Activated T-cell treated with anti-CD3 and anti-CD28 coated beads, Interleukin-2, amount 50 U/mL, for 24 hours (primary cell): ENCODE measurements at places on chromosomes 12 and 14.

- no peak for DNase-seq
Observed at GRCh38 chr12:95547522-95548055, 3.7 kb downstream of the USP44 start.

- DNase-seq = no peak
Observed at GRCh38 chr12:107318556-107318805, 225.1 kb upstream of the CRY1 start.

- no peak for DNase-seq
Observed at GRCh38 chr14:76923431-76924370, 97.5 kb downstream of the LRRC74A start.

- no peak for DNase-seq
Observed at GRCh38 chr14:28653521-28653920, 113.1 kb upstream of the FOXG1 start.

DNA sequence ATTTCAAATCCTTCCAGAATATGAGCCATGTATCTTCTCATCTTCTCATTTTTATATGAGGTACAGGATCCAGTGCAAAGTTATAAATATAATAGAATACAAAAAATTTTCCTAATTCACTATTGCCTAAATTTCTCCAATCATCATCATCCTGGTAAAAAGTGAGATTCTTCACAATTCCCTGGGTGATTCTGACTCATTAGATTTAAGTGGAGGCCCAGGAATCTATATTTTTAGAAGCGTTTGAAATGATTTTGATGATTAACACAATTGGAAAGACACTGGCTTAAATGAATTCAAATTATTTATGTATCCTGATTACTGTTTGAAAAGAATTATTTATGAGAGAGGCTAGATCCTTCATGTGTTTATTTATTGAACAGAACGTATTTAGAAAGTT, 380.3 kb upstream of the PDE3A start:
- DNase-seq = no peak

DNA sequence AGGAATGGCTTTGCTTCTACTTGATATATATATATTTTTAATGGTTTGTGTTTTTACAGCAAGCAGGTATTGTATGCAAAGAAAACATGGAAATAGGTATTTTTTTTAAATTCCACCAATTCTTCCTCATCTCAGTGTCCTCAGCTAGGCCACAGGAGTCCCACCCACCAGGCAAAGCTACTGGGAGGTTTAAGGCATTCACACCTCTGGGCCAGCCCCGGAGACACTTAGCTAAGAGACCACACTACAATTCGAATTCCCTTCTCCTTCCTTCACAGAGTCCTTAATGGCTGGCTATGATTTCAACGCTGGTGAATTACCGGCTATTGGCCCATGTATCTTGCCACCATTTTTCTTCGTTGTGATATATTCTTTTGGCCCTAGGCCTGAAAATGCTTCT, 71.4 kb downstream of the SLC15A4 start:
- DNase-seq = no peak

GRCh38 chr12:112887550-112887949, 19.2 kb upstream of the OAS1 start:
- no peak for DNase-seq

GRCh38 chr12:68043435-68043834, 54.2 kb downstream of the IFNG-AS1 start:
- no peak for DNase-seq

DNA sequence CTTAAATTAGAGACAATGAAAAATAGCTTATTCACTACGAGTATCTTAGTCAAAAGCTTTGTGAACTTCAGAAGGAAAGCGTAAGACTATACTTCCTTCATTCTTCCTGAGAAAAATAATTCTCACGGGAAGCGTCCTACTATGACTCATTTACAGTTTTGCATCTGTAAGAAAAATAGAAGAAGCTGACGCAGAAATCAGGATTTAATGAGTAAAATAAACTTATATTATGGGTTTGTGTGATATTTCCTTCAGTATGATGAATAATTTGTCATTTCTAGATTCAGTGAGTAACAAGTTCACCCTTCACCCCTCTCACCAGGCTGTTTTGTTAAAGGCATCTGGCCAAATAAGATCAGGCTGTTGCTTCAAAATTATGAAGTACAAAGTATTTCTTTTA, 17.8 kb upstream of the PDE3A start:
- DNase-seq = no peak

DNA sequence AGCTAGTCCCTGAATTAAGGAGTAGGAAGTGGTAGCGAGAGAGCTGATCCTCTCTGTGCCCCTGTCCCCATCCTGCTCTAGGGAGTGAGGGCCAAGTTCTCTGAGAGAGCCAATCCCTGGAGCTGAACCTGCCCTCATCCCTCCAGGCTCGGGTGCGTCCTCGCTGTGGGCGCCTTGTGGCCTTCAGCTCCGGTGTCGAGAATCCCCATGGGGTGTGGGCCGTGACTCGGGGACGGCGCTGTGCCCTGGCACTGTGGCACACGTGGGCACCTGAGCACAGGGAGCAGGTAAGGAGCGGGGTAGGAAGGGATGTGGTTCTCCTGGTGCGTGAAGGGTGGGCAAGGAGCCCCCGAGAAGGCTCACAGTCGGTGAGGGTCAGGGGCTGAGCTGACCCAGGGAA, 1.9 kb upstream of the GNB3 start:
- no peak for DNase-seq

DNA sequence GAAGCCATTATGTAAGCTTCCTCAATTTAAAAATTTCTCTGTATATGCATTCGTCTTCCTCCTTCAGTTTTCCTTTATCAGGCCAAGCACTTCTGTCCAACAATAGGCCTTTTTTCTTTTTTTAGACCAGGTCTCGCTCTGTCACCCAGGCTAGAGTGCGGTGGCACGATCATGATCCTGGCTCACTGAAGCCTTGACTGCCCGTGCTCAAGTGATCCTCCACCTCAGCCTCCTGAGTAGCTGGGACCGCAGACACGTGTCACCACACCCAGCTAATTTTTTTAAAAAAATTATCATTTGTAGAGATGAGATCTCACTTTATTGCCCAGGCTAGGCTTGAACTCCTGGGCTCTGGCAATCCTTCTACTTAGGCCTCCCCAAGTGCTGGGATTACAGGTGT, 25.8 kb downstream of the TAOK3 start:
- DNase-seq = no peak

DNA sequence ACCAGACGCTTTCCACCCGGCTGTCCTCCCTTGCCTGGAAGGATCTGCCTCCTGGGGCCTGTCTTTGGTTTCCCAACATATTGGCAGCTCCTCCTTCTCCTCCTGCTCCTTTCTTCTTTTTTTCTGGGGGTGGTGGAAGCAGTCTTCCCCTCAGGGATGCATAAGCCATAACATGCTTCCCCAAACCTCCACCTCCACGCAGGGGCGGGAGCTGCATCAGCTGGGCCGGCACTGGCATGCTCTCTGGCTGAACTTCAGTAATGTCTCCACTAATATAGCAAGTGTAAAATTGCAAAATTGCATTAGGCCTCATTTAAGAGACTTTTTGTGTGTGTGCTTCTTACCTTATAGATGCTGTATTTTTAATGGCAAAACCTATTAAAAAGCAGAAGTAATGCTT, 58.6 kb downstream of the GLT1D1 start:
- no peak for DNase-seq

DNA sequence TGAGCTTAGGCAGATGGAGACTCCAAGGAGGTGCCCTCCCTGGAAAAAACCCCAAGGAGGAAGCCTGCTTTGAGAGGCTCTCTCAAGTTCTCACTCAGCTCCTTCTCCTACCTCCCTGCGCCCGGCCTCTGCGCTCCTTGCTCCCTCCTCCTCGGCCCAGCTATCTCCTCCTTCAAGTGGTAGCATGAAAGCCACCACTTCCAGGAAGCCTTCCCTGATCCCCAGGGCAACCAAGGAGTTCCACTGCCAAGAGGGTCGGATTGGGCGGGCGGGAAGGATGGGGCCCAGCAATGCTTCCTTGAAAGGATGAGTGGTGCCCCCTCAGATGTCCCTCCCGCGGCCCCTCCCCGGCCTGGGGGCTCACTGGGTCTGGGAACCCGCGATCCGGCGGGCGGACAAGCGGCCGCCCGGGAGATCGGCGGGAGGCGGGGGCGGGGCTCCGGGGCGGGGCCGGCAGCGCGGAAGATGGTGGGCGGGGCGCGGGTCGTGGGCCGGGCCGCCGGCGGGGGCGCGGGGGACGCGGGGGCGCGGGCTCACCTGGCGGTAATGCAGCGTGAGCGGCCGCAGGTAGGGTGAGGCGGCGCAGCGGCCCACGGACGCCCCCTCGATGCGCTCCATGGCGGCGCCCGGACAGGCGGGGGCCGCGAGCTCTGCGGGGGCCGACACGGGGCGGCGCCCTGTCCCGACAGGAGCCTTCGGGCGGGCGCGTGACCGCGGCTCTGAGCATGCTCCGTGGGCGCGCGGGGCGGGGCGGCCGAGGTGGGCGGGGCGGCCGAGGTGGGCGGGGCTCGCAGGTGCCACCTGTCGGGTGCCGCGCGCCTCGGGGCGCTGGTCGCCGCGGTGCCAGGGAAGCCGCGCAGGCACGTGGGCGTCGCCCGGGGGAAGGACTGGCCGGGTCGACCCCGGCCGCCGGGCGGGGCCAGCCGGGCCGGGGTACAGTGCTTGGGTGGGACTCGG, at the start of gene NUDT14:
TSS of gene NUDT14 (minus strand) at position 721 of the 957 bp plus-strand sequence. CDS start at position 618, 103 bp downstream.
- DNase-seq = peak; percentile 94

DNA sequence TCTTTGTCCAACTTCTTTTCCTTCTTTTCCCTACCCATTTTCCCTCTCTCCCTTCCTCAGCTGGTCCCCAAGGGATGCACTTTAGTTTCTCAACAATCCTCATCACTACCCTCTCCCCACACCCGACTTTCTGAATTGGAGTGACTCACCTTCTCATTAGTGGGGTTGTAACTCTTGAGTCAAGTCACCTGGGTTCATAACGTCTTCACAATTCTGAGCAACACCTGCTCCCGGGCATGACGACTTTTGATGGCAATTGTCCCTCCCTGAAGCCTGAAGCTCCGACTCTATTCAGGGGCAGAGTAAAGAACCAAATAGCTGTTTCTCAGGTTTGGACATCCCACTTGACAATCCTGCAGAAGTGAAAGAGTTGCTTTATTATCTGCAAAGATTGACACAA, 82.7 kb upstream of the OTX2 start:
- DNase-seq = no peak

DNA sequence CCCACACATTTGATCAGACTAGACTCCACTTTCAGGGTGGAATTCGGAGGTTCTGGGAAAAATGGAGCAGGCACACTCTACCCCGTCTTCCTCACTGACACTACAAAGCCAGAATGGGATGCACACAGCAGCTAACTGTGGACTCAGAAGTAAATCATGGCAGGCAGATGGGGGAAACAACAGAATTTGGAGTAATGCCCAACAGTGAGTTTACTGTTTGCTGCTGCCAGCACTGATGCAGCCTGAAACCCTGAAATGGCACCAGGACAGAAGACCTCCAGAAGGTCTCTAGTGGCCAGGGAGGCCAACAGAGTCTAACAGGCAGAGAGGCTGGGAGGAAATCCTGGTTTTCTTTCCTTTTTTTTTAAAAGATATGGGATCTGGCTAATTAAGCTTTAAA, 24.6 kb downstream of the KCTD10 start:
- DNase-seq = no peak

DNA sequence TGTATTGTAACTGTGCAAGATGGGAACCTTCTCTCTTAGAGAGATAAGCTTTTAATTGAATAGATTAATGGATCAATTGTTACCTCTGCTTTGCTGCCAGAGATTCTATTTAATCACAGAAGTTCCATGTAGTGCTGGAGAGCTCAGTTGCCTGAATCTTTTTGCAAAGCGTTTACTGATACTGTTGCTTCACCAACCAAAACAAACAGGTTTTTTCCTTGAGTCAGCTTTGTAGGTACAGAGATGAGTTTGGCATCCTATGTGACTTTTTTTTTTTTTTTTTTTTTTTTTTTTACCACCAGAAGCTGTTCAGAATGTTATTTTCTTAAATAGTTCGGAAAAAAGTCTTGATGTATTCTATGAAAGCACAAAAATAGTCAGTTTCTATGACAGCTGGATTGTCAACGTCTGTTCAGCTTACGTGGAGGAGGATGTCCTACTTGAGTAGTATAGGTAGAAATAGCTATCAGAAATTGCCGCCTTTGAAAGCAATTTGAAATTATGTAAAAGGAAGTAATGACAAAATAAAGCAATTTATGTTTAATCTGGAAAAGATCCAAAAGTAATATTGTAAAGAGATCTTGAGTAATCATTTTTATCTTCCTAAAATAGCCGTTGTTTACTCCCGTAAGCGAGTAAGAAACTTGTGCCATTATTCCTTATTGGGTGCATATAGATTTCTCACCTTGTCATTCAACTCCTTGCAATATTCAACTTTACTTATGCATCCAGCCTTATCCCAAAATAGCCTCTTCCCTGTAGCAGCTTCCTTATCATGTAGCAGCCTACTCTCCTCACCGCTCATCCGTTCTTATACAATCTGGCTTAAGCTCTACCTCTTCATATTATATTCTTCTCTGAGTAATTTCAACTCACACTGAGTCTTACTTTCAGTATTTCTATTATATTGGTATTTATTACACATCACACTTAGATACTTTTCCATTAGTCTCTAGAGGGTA, 5.2 kb downstream of the LRRK2 start:
- DNase-seq = no peak

DNA sequence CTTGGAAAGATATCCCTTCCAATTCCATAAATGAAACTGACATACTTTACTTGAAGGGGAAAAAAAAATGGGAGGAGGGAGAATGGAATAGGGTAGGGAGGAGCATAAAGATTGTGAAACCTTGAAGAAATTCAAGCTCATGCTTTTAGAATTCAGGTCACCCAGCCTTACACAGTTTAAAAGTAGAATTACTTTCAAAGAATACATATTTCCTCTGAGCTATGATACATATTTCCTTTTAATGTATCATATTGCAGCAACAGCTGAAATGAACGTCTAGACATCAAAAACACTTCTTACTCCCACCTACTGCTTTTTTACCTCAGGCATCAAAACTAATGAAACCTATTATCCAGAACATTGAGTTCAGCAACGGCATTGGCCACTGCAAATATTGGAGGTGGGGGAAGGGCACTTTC, 156.0 kb downstream of the MED13L start:
- no peak for DNase-seq

DNA sequence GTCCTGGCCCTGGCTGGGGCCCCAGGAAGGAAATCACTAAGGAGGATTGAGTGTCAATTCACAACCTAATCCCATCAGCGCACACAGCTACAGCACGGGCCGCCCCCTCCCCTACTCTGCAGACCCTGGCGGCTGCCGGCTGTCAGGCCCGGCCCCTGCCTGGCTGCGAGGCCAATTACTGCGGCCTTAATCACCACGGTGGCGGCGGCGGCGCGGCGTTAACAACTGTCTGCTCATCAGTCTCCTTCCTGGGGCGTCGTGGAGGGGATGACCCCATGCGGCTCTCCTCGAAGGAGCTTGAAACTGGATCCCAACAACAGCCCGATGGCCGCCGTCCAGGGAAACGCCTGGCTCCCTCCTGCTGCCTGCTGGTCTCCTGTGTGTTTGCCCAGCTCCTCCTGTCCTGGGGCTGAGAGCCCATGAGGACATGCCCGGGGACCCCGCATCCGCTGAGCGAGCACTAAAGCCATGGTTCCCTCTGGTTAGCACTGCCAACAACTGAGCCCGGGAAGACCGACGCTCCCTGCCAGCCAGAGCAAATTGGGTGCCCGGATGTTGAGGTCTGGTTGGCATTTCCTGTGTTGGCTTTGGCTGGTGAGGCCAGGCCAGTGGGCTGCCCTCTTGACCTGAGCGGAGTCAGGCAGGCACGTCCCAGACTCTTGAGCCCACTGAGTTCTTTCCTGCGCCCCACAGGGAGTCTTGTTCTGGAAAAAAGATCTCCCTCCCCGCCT, 21.8 kb upstream of the EIF2B2 start:
- DNase-seq = no peak

- DNase-seq = no peak
Observed at GRCh38 chr12:9973949-9974348, 2.7 kb downstream of the CLEC12A start.
